Fibroblast of skin of right biceps (primary cell): ENCODE measurements at places on chromosomes 11 and 22.

- no peak for DNase-seq
These were observed 8.2 kb downstream of the AP1B1 start for GRCh38 chr22:29380032-29380781.

GRCh38 chr11:123302751-123303195 lies 107.7 kb upstream of the CLMP start:
- DNase-seq, result peak; percentile 87

DNA sequence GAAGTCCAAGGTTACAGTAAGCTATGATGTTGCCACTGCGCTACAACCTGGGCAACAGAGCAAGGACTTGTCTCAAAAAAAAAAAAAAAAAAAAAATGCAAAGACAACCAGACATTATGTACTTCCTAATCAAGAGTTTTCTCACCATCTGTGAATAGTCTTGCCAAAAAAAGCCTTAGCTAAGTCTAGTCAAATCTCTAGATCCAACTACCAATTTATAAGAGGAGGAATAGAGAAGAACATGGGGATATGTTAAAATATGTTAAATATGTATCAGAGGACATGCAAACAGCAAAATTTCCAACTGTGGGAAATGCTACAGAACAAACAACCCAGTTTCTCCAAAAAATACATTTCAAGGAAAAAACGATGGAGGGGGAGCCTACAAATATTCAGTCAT lies 45.6 kb downstream of the USP28 start:
- DNase-seq, result no peak

GRCh38 chr22:22886546-22886945 lies 1.1 kb upstream of the IGLL5 start:
- DNase-seq, result no peak

GRCh38 chr11:9176136-9176535 lies 84.7 kb upstream of the SCUBE2 start:
- no peak for DNase-seq

- peak; percentile 42 for DNase-seq
These were observed 267.6 kb upstream of the TENM4 start for GRCh38 chr11:79708319-79708932.

- no peak for DNase-seq
These were observed at the start of gene CASP12 for GRCh38 chr11:104897891-104898684. TSS of gene CASP12 (minus strand) at chr11:104898460.

GRCh38 chr22:35517207-35517606 lies 23.4 kb upstream of the RASD2 start:
- DNase-seq, result no peak

DNA sequence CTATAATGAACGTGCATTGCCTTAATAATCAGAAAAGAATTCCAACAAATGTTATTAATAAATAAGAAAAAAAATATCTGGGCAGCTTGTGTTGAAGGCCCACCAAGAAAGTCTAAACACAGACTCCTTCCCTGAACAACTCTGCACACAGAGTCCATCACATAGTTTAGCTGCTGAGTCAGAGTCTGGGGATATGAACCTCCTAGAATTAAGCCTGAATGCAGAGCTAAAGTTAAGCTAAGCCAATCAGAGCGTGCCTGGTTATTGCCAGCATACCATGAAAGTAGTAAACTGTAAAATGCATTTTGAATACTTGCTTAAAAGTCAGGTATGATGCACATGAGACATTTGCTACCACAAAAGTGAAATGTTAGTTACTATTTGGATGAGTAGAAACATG lies 25.6 kb upstream of the TENM4 start:
- peak; percentile 84 for DNase-seq

- no peak for DNase-seq
These were observed 390.6 kb downstream of the DYNC2H1 start for GRCh38 chr11:103499710-103500340.

GRCh38 chr11:30710221-30710620 lies 124.1 kb upstream of the MPPED2 start:
- peak; percentile 26 for DNase-seq

DNA sequence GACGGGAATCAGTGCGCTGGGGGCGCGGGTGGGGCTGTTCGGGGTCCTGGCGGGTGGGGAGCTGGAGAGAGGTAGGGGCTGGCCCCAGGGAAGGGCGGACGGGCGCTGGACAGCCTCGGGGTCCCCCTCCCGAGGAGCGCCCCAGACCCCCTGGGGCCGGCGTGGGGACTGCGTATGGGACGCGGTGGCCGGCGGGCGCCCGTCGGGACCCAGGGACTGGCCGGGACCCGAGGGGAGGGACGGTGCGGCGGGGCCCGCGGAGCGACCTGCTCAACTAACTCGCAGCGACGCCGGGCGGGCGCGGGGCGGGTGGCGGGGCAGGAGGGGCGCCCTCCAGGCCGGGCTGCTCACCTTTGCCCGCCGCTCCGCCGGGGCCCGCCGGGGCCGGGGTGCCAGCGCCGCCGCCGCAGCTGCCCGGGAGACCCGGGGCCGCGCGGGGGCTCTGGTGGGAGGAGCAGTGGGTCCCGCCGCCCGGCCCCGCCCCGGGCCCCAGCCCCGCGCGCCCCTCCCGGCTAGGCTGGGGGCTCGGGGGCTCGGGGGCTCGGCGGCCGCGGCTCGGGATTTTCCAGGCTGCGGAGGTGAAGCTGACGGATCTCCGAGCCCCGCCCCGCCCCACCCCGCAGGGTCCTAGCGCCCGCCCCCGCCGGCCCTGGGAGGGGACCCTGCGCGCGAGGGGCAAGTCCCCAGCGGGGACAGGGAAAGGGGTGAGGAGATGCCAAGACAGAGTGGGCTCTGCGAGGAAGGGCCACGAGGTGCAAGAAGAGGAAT lies 12.3 kb downstream of the STARD10 start:
- DNase-seq, result peak; percentile 26

- no peak for DNase-seq
These were observed 474.1 kb downstream of the MN1 start for GRCh38 chr22:27327497-27327896.
